ENCODE measurements at places on chromosomes 2 and 18.

- DNase-seq: no peak
Measured at GRCh38 chr18:43887491-43887890, 610.2 kb upstream of the SYT4 start.

DNA sequence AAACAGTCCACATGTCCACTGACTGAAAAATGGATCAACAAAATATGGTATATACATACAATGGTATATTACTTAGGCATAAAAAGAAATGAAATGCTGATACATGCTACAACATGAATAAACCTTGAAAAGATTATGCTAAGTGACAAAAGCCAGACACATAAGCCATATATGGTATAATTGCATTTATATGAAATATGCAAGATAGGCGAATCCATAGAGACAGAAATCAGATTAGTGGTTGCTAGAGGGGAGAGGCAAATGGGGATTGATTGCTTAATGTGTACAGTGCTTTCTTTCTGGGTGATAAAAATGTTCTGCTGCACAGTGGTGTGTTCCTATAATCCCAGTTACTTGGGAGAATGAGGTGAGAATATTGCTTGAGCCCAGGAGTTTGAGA lies 171.0 kb downstream of the CYP26B1 start:
- no peak for DNase-seq

GRCh38 chr2:8433390-8433789 lies 248.5 kb upstream of the ID2 start:
- no peak for DNase-seq

DNA sequence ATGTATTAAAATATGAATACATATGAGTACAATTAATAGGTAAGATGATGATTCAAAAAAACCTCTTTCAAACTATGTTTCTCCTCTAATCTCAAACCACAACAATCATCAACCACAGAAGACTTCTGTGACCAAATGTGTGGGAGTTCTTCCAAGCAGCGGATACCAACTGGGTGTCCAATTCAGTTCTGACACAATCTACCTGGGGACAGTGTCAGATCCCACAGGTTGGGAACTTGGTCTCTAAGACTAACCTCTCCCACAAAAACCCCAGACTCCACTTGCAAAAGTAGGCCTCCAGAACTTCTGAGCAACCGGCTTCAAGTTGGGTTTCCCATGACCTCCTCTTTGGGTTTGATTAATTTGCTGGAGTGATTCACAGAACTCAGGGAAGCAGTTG lies 26.9 kb downstream of the FASTKD1 start:
- DNase-seq: peak; percentile 32

GRCh38 chr2:60104514-60105505 lies 448.6 kb downstream of the BCL11A start:
- DNase-seq: peak; percentile 1

GRCh38 chr2:74471332-74472065 lies 981 bp downstream of the MRPL53 start:
- DNase-seq: no peak

DNA sequence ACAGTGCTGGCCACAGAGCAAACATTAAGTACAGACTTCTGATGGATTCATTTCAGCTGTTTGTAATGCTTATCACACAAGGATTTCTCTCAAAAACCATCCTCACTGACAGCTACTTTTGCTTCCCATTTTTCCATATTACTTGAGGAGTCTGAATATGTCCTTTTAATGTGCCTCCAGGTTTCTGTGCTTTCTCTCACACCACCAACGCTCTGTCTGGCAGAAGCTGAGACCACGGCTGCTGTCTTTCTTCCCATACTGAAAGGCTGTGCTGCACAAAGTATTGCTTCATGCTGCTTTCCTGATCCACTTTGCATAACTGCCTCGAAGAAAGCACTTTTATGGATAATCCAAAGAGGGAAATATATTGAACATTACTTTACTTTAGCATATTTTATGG lies 312.1 kb upstream of the ZEB2 start:
- DNase-seq: no peak

Measured in activated CD4-positive, alpha-beta T cell treated with anti-CD3 and anti-CD28 coated beads, Interleukin-10, Interleukin-2, amounts not matched to agents 100 ng/mL and 50 ng/mL, durations not matched to agents 16 hours and 8 hours (primary cell).